Right cardiac atrium (tissue), 5 donors: ENCODE measurements at places on chromosomes 1 and 21. TPM values are rescaled to one million over a fixed set of nuclear protein-coding genes. Genes with fewer than 3 reads are reported as not detected.

DNA sequence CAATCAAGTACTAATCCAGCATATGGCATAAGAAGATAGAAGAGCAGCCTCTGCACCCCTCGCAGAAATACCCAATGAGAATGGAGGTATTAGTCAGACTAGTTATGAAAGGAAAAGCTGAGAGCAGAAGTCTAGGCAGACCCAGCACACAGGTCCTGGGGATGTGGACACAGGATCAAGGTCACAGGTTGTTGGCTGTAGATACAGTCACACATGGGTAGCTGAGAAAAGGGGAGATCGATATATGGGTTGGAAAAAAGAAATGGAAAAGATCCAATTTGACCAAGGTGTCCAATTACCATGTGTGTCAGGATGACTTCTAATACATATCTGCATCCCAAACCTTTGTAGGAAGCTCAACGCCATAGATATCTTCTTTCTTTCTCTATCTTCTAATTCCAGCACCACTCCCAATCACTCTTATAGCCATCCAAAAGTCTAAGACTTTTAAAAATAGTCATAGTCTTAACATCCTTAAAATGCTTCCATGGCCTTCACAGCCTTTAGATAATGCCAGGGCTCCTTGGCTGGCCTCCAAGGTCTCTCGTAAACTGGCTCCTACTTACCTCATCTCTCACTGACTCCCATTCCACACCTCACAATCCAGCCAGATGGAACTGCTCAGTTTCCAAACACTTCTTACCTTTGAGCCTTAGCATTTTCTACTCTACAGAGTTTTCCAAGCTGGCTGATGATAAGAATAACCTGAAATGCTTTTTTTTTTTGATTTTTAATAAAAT, 8.3 kb upstream of the ZC3H11B start:
- peak; percentile 12 for DNase-seq

GRCh38 chr1:109198043-109198695, 15.5 kb upstream of the SARS1 start:
- no peak for DNase-seq

DNA sequence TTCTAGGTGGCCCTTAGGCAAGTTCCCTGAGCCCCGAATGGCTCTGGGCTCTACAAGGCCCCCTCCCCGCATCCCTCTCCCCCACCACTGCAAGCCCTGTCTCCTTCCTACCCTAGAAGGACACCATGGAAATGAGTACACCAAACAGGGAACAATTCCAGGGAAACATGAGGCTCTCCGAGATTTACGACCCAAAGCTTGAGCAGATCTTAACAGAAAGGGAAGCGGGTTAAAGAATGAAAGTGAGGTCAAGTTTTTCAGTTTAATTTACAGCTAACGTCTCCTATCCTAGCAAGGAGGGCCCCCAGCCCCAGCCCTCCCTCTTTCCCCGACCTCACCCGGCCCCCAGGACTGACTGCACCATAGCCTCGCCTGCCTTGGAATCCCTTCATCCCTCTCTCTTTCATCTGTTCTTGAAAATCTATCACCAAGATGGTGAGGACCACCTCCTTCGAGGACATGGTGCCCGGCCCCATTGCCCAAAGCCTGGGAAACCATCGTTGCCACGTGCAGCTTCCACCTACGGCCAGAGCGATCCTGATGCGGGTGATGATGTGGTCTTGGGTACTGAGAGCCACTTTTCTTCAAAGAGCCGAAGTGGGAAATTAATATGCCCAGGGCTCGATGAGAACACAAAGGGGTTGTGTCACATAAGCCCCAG, 30.5 kb downstream of the SIM2 start:
- DNase-seq: no peak

GRCh38 chr1:43220905-43221778, 48.6 kb upstream of the TMEM125 start:
- no peak for DNase-seq

- no peak for DNase-seq
These were observed 781 bp downstream of the PROX1 start for GRCh38 chr1:213988507-213989001.

GRCh38 chr1:58447042-58447441, 99.5 kb downstream of the OMA1 start:
- DNase-seq: no peak

GRCh38 chr1:198564716-198565115, 24.2 kb upstream of the ATP6V1G3 start:
- DNase-seq: no peak

GRCh38 chr1:241061062-241061461, 295.9 kb downstream of the RGS7 start:
- no peak for DNase-seq

DNA sequence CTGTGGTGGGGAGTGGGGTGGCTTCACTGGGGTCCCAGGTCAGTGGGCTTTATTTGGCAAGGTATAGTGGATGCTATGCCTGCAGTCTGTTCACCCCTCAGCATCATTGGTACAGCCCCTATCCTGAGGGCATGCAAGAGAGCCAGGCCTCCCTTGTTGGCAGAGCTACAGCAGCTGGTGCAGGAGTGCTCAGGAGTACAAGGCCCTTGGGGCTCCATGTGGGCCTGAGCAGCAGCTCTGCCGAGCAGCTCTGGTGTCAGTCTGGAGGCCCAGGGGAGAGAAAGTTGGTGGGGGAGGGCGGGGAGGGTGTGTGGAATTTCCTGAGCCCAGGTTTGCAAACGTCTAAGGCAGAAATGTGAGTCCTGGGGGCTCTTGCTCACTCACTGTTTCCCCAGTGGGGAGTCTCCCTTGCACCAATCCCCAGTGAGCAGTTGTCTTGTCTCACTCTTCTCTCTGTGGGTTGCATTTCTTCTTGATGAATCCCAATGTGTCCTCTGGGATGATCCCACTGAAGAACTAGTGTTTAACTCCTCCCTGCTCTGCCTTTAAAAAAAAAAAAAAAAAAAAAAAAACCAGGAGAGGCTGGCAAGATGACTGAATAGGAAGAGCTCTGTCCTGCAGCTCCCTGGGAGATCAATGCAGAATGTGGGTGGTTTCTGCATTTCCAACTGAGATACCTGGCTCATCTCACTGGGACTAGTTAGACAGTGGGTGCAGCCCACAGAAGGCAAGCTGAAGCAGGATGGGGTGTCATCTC, 39.5 kb upstream of the CYP4X1 start:
- no peak for DNase-seq

DNA sequence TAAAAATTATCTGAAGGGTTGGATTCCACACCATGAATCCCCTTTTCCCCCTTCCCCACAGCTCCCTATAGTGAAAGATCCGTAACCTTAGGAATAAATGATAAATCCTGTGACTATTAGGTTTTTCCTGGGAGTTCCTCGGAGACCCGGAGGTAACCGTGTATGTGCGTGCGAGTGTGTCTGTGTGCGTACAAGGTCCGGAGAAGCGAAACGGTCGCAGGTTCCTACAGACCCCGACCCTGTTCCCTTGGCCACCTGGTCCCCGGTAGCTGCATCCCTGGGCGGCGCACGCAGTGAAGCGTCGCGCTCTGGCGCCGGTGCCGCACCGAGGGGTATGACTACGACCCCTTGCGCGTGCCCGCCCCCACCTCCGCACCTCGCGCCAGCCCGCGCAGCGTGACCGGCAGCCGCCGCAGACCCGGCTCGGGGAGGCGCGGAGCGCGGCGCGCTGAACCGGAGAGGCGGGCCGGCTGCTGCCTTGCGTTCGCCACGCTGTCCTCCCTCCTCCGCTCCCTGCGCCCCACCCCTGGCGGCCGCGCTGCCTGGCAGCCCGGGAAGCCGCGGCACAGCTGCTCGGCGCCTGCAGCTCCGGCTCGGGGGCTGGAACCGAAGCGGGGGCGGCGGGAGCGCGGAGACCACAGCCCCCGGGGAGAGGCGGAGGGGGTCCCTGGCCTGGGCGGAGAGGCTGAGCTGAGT, at the start of gene AK5:
TSS of gene AK5 (plus strand) at position 529 of the 696 bp plus-strand sequence. CDS start 295 bp downstream, outside the sequence.
- DNase-seq: peak; percentile 70

GRCh38 chr1:185017966-185018365, 27.4 kb upstream of the RNF2 start:
- no peak for DNase-seq

DNA sequence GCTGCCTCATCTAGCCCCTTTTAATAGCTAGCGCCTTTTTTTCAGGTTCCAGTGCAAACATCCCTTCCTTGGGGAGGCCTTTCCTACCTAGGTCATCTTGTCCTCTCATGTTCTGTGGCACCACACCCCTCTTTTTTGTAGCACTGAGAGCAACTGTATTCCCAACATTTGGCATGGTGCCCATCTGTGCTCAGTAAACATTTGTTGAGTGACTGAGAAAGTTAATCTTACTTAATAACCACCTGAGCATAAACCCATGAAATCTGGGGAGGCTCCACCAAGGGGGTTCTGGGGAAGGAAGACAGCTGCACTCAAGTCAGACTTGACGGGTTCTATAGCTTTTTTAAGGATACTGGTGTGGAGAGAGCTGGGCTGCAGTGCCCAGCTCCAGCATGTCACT, 90.0 kb downstream of the NOS1AP start:
- DNase-seq: no peak

DNA sequence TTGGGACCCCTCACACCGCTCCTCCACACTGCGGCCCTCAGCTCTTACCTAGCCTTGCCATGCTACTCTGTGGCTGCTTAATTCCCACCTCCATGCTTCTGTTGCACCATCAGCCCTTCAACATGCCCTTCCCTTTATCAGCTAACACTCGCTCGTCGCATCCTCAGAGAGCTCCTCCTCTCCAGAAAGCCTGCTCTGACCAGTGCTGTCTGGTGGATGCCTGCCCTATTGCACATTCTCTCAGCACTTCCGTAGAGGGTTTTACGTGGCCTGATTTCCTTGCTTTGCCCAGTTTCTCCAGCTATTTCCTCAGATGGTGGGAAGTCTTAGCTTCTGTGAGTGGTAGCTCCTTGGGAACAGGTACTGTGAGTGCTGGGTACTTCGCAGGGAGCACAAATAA, 10.3 kb upstream of the LAD1 start:
- no peak for DNase-seq

DNA sequence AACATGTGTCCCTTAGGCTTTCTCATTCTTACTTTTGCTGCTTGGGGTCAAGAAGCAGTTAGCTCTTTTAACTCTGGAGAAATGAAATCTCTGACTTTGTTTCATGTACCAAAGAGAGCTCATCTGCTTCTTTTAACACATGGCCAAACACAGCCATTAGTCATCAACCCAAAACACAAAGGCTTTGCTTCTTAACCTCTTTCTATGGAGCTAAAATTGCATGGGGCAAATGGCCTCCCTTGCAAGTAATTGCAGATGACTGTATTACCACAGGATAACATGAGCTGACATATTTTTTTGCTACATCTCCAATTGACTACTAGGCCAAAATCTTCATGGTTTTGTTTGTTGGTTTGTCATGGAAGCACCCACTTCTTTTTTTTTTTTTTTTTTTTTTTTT, 300.9 kb downstream of the BRINP3 start:
- DNase-seq: no peak

DNA sequence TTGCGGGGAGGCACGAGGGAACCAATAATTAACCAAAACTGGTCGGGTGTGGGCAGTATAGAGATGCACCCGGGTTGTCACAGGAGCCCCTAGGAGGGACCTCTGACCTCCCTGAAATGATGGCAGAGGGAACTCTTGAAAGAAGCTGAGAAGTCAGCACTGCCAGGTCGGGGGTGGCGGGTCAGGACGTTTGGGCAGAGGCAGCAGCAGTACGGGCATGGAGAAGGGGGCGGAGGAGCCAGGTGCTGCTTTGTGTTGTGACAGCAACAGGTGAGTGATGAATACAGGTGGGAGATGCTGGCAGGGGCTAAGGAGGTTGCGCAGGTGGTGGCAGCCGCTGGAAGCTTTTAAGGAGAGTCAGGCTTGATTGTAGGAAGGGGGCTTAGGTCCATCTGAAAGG, 11.7 kb downstream of the TNFRSF1B start:
- DNase-seq: no peak

DNA sequence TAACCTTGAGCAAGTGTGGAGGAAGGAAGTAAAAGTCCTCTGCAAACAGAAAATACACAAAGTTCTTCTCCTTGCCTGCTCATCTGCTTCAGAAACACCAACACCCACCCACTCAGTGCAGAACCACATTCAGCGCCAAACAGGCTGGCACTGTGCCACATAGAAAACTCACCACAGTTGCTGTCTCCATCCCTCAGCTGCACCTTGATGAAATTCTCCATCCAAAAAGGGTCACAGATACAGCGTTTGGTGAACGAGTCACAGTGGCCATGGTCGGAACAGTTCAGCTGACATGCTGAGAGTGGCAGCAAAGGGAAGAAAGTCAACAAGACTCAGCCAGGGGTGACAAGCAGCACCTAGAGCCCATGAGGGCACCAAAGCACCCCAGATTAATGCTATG, 114.5 kb downstream of the KIAA0319L start:
- DNase-seq: peak; percentile 56

- no peak for DNase-seq
These were observed 495.6 kb downstream of the SIPA1L2 start for GRCh38 chr1:232134365-232134764.

GRCh38 chr1:43949678-43950077, 2.9 kb downstream of the IPO13 start:
- DNase-seq: no peak

GRCh38 chr1:64513545-64513944, 43.6 kb downstream of the CACHD1 start:
- DNase-seq: no peak

DNA sequence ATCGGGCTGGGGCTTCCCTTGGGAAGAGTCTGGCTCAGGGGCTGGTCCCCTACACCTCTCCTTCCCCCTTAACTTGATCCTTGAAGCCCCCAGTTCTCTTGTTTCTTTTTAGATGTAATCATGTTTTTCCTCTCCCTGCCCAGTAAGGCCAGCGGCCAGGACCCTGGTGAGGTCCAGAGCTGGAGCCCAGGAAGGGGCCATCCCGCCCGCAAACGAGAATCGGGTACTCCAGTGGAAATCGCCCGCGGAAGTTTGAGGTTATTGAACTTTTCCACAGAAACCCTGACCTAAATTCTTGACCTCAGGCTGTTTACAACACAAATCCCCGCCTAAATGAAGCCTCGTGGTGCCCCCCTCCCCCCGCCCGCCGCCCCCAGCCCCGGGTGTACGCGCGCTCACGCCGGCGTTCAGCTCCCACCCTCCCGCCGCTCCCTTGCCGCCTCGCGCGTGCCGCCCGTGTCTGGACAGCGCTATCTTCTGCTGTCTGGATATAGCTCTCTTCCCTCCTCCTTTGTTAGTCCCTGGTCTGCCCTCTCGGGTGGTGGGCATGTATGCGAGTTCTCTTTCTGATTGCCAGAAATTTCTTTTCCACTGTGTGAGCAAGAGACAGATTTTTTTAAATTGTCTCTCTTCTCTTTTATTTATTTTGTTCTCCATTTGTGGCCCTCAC, 165.9 kb upstream of the CACNA1E start:
- DNase-seq: no peak

MYOG gene
- total RNA-seq: not detected

SLC44A3 gene
- total RNA-seq: 6.5 TPM

TMEM200B gene
- total RNA-seq: 3.6 TPM

FCRL5 gene
- 0.32 TPM for total RNA-seq

BTBD8 gene
- total RNA-seq: 4.4 TPM

S1PR1 gene
- total RNA-seq: 62.4 TPM

CYP4B1 gene
- 1.9 TPM for total RNA-seq

BCAR3 gene
- total RNA-seq: 17.3 TPM

DNAJC6 gene
- total RNA-seq: 26.8 TPM

FMO2 gene
- total RNA-seq: 87.7 TPM

LRRC39 gene
- 140 TPM for total RNA-seq
